ENCODE measurements at places on chromosomes 6 and 20.

DNA sequence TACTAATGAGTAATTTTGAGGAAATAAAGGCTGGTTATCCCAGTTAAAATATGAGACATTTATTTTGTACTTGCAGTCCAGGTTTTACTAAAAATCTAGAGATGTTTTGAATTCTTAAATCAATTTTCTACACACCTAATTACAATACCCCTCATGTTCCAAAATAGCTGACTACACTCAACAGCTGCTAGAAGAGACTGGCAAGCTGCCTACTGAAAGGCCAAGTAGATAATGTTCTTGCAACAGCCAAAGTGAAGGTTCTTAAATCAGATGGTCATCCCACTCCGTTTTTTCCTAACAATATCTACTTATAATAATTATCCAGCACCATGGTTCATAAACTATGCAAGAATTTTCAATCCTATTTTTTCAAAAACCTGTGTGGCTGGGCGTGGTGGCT lies 69.0 kb downstream of the DTNBP1 start:
- peak; percentile 9 for DNase-seq

DNA sequence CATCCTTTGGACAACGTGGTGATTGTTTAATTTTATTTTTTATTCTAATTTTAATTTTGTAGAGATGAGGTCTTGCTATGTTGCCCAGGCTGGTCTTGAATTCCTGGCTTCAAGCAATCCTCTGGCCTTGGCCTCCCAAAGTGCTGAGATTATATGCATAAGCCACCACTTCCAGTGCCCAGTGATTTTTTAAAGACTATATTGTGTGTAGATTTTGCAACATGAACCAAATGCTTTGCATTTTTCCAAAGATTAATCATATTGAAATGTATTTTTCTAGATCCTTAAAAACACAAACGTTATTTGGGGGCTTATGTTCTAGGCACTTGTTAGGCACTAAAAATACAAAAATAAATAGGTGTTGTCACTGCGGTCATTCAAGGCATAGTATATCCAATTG lies 117.6 kb upstream of the CCN2 start:
- no peak for DNase-seq

GRCh38 chr20:41139227-41140093 lies 2.1 kb downstream of the PLCG1 start:
- DNase-seq = peak; percentile 14

DNA sequence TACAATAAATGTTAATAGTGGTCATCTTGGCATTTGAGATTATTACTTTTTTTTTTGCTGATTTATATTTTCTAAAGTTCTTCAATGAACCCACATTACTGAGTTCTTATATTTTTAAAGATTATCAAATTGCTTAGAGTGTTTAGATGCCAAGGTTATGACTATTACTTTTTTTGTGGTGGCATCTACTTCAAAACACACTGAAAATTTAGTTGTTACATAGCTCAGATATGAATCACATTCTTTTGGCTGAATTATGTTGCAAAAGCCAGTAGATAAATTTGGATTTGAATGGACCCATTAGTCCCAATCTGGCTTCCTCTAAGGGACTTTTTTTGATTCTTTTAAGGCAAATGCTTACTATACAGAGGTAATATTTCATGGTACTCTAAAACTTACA lies 8.9 kb downstream of the UTRN start:
- DNase-seq = peak; percentile 85

DNA sequence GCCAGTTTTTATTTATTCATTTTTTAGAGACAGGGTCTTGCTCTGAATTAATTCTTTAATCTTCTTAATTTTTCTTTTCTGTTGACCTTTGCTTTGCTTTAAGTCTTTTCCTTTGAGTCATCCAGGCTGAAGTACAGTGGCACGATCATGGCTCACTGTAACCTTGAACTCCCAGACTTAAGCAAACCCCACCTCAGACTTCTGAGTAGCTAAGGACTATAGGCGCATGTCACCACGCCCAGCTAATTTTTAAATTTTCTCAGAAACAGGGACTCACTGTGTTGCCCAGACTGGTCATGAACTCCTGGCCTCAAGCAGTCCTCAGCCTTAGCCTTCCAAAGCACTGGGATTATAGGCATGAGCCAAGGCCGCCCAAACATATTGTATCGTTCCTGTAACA lies 71.3 kb upstream of the GNRH2 start:
- DNase-seq = no peak

GRCh38 chr6:161682982-161683381 lies 409.1 kb upstream of the AGPAT4 start:
- DNase-seq = no peak

- no peak for DNase-seq
Measured at GRCh38 chr6:169857343-169858292, 106.2 kb downstream of the ERMARD start.

DNA sequence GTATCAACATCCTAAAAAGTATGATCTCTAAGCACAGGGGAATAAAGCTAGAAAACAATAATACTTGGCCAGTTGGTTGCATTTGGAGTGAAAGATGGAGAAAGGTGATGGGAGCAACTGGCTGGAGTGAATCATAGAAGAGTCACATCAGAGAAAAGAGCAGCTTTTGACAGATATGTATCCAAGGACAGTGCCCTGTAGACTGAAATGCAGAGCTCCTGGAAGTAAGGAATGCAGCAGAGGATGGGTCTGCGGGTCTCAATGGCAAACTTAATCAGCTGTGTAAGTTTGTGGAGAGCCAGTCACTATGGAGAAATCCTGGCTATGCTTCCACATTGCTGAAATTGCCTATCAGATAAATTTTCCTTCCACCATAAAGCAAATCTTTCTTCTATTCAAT lies 253.6 kb upstream of the PRND start:
- no peak for DNase-seq

DNA sequence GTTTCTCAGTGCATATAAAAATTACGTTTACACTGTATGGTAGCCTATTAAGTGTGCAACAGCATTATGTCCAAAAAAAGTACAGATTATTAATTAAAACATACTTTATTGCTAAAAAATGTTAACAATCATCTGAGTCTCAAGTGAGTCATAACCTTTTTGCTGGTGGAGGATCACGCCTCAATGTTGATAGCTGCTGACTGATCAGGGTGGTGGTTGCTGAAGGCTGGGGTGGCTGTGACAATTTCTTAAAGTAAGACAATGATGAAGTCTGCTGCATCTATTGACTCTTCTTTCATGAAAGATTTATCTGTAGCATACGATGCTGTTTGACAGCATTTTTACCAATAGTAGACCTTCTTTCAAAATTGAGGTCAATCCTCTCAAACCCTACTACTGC lies 155.1 kb downstream of the BTBD9 start:
- no peak for DNase-seq

DNA sequence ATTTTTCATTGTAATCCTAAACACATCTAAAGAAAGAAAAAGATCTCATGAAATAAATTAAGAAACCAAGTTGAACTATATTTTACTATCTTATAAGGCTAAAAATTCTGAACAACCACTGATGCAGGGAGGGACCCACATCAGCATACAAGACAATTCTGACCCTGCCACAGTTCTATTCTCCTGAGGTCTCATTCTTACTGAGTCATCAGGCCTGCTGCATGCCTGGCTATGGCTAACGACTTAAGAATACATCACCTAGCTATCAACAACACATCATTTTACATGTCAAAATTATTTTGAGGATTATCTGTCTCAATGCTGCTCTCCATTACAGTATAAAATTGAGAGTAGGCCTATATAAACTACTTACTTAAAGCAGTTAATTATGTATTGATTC lies 52.9 kb downstream of the FBXL4 start:
- peak; percentile 2 for DNase-seq

DNA sequence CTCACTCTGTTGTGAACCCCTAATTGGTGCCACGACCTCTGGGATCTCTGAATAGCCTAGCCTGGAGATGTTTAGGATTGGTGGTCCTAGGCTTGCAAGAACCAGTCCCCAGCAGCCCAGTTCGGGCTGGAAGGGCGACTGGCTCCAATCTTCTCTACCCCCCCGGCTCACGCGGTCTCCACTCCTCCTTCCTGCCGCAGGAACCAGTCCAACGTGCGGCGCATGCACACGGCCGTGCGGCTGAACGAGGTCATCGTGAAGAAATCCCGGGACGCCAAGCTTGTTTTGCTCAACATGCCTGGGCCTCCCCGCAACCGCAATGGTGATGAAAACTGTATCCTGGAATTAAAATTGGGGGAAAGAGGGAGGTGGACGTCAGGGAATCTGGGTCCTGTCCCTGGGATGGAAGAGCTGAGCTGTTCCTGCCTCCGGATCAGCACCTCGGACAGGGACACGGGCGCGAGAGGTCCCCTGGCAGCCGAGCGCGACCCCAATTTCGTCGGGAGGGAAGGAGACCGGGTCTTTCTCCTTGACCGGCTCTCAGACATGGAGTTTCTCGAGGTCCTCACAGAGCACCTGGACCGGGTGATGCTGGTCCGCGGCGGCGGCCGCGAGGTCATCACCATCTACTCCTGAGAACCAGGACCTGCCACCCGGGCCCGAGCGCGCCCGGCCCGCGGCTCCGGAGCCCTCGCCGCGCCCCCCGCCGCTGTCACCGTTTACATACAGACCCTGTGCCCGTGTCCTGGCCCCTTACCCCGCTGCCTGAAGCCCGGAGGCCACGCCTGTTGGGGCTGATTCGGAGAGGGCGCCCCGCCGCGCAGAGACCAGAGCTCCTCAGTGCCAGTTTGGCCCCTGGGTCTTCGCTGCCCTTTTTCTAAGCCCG lies 28.2 kb downstream of the SLC12A5 start:
- DNase-seq = peak; percentile 71

- no peak for DNase-seq
Measured at GRCh38 chr20:56730003-56730402, 100.9 kb downstream of the TFAP2C start.

DNA sequence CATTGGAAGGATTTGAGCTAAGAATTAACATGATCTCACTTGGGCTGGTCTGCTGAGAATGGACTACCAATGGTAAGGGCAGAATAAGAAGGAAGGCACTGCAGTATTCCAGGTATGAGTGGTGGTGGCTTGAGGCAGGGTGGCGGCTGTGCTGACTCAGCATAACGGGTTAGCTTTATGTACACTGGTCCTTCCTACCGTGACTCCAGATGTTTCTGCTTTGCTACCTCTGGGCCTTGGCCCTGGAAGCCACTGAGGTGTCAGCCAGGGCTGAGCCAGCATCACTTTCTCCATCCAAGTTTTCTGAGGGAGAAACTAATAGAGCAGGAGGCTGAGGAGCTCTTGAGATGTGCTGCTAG lies 12.9 kb upstream of the BTN3A3 start:
- no peak for DNase-seq

DNA sequence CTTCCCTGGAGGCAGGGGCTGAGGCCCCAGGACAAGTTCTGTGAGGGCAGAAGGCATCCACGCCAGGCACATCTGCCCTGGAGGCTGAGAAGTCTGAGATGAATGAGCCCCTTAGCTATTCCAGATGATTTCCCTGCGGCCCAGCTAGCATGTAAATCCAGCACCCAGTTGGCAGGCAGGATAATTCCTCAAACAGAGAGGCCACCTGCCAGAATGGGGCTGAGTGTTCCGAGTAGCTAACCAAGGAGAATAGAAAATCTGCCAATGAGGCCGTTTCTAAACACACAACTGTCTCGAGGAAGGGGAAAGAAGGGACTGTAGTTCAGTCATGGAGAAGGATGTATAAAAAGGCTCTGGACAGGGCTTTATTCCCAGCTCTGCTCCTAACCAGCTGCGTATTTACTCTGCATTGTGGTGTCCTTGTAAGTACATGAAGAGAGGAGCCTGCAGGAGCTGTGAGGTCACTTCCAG lies 211.4 kb upstream of the CDYL start:
- DNase-seq = no peak

DNA sequence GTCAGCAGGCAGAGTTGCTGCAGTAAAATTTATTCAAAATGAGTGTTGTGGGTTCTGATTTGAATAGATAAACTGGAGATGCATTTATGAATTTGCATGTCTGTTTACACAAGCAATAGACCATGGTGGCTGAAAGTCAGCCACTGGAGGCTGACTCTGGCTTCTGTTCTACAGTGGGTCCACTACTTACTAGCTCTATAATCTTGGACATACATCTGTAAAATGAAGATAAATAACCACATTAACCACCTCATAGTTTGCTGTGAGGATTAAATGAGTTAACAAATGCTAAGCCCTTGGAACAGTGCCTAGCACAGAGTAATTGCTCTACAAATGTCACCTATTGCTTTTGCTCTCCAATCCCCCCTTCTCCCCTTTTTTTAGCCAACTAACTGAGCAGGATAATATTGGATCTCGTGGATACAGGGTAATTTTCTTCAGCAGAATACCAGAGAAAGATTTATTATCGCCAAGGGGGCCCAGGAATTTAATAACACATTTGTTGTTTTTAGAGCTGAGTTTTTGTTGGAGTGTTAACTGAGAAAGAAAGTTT lies 1.4 kb upstream of the PM20D2 start:
- DNase-seq = no peak

DNA sequence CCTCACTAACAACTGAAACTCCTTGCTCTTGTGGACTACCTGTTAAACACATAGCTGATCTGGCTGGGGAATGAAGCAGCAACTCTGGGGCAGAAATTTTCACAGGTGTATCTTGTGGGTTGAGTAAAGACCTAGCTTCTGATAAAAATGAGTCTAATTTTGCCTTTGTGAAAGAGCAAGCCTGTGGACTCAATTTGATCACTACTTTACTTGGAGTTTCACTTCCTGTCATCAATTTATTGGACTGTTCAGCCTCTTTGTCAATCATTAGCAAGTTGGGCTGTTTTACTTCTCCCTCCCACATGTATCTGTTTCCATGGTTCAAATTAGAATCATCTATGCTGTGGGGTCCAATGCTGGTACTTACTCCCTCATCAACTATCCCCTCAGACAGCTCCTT lies 29.6 kb upstream of the CRIP3 start:
- no peak for DNase-seq

DNA sequence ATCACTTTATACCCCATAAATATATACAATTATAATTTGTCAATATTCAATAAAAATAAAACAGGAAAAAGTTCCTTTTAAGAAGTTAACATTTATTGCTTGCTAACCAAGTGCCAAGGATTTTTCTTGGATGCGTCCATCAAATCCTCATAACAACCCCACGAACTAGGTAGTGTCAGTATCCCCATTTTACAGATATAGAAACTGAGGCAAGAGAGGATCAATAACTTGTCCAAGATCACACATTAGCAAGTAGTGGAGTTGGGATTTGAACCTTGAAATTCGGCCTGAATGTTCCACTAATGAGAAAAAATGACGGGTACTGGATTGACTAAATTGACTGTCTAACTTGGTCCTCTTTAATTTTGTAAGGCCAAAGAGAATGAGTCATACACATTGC lies 5.7 kb upstream of the L3MBTL3 start:
- no peak for DNase-seq

DNA sequence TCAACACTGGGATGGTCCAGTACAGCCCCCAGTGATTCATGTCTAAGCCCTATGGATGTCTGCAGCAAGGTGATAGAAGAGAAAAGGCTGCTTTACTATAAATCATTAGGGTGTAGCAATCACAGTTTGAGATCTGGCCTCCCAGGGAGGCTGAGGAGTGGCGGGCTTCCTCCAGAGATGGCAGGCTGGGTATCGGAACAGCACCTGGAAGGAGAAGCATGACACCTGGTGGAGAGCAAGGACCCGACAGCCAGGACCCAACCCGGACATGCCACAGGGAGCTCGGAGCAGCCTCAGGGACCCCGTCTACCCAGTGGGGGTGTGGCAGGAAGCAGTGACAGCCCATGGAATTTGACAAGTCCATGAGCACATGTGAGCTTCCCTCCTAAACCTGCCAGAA lies 114.8 kb upstream of the CD93 start:
- DNase-seq = no peak

Data from adipocyte (in vitro differentiated cells).